ENCODE measurements at places on chromosomes 12 and 14.

- DNase-seq, result no peak
Measured at GRCh38 chr12:88662961-88663360, 82.7 kb upstream of the KITLG start.

- no peak for DNase-seq
Measured at GRCh38 chr12:127383281-127383680, 883.7 kb upstream of the TMEM132C start.

- no peak for DNase-seq
Measured at GRCh38 chr12:6538420-6539313, 4.3 kb downstream of the GAPDH start.

GRCh38 chr14:105939810-105940508, 413.6 kb downstream of the TMEM121 start:
- DNase-seq, result peak; percentile 7

DNA sequence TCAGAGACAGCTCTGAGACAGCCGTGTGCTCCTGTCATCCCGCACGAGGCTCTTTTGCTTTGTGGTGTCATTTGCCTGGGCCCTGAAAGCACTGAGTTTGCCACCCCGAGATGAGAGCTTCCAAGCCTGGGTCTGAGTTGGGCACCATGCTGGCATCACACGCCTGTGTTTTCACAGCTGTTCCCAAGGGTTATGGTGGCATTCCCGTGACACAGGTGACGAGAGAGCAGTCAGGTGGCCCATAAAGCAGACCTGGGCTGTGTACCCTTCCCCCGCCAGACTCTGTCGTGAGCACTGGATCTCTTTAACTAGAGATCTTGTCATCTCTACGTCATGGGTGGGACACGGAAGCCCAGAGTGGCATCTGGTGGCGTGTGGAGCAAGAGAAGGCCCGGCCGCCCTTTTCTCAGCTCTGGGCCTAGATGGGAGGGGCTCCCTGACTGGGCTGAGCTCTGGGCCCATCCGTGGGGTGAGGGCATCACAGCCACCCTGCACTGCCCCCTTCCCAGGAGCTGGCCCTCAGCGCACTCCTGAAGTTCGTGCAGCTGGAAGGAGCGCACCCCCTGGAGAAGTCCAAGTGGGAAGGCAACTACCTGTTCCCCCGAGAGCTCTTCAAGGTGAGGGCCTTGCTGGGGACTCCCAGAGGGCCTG, 2.6 kb downstream of the NOC4L start:
- DNase-seq, result no peak

- no peak for DNase-seq
Measured at GRCh38 chr12:26340649-26341048, 145.3 kb downstream of the SSPN start.

GRCh38 chr12:91982946-91983345, 162.7 kb downstream of the BTG1 start:
- DNase-seq, result no peak

- DNase-seq, result no peak
Measured at GRCh38 chr14:55427439-55427838, 13.0 kb downstream of the TBPL2 start.

DNA sequence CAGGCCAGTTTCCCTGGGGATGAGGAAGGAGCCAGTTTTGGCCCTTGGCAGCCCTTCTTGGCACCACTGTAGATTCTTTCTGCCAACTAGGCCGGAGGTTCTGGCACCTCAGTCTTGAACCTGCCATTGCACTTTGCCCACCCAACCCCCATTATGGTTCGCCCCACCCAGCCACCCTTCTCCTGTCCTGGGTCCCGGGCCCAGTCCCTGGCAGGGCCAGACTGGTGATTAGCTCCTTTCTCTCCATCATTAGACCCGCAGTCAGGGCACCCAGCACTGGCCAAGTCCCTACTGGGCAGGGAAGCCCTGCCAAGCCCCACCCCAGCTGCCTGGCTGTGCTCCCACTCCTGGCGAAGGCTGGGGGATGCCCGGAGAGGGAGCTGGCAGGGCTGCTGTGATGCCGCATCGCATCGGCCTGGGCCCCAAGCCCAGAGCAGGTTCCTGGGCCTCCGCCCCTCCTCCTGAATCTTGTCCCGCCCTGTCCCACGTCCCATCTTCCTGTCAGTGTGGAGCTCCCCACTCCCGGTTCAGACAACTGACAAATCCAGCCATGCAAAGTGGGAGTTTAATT, 9.8 kb downstream of the FAM222A start:
- peak; percentile 88 for DNase-seq

- DNase-seq, result no peak
Measured at GRCh38 chr14:89422952-89423345, 5.9 kb upstream of the FOXN3 start.

DNA sequence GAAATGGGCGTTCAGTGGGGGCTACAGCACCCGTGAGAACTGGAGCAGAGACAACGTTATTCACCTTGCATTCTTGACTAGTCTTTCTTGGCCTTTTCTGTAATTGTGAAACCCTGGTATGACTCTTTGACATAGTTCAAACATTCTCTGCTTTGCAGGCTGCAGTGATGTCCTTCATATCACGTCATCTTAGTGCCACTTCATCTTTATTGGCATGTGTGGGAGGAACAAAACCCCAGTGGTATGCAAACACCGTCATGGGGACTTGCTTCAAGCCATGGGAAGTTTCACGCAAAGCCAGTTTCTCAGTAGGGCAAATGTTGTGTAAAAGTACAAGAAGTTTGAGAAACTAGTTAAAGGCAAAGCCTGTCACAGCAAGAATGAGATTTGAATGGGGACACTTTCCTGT, 20.2 kb upstream of the DUSP16 start:
- no peak for DNase-seq

DNA sequence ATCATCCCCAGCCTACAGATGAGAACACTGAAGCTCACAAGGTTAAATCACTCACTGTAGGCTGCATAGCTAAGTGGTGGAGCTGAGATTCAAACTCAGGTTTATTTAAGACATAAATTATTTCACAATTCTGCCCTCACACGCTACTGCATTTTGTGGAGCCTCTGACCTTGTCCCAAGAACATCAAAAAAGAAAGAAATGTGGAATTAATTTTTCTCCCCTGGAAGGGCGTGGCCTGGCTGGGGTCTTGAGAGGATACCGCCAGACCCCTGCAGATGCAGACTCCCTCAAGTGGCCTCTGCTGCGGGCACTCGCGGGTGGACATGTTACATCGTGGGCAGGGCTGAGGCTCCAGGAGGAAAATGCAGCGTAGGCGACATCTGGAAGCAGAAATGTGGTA, 40.6 kb downstream of the LTBP2 start:
- no peak for DNase-seq

DNA sequence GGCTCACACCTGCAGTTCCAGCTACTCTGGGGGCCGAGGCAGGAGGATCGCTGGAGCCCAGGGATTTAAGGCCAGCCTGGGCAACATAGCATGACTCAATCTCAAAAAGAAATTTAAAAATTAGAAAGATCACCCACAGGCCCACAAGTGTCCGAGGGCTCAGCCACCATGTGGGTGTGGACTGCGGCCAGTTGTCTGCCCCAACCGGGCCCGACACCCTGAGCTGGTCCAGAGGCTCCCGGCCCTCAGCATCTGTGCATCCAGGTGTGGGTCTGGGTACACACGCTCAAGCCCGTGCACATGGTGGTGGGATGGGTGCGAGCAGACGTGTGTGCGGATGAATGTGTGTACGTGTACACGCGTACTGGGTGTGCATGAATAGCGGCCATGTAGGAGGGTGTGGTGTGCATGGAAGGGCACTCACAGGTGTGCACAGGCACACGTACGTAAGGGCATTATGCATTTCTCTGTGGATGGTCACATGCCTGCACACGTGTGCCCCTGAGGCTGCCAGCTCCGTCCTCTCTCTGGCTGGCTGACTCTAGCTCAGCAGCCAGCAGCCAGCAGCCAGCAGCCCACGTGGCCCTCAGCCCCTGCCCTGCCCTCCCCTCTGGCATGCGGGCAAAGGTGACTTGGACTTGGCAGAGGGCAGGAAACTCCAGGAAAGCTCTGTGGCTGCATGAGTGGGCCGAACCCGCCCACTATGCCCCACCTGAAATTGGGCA, 23.3 kb upstream of the NUDT14 start:
- DNase-seq, result peak; percentile 81

DNA sequence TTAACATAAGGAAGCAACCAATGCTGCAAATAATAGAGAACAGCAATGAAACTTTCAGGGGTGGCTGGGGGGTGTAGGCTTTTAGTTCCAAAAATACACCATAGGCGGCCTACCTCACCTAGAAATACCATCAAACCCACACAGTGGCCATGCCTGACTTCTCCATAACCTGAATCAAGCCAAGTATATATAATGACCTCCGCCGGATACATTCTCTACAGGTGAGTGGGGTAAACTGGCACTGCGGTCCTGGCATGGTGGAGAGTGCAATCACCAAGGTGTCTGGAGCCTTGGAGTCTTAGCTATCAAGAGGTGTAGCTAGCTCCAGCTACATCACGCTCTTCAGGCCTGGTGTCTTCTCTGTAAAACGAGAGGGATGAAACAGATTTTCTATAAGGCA, 1.2 kb downstream of the ZBTB25 start:
- no peak for DNase-seq

GRCh38 chr12:123519141-123520001, 14.1 kb downstream of the RILPL1 start:
- peak; percentile 72 for DNase-seq

- DNase-seq, result no peak
Measured at GRCh38 chr14:102821252-102821651, 44.0 kb downstream of the TRAF3 start.

GRCh38 chr14:102629011-102629444, 36.6 kb downstream of the RCOR1 start:
- DNase-seq, result no peak

- DNase-seq, result no peak
Measured at GRCh38 chr14:95474486-95474885, 42.0 kb downstream of the SYNE3 start.

DNA sequence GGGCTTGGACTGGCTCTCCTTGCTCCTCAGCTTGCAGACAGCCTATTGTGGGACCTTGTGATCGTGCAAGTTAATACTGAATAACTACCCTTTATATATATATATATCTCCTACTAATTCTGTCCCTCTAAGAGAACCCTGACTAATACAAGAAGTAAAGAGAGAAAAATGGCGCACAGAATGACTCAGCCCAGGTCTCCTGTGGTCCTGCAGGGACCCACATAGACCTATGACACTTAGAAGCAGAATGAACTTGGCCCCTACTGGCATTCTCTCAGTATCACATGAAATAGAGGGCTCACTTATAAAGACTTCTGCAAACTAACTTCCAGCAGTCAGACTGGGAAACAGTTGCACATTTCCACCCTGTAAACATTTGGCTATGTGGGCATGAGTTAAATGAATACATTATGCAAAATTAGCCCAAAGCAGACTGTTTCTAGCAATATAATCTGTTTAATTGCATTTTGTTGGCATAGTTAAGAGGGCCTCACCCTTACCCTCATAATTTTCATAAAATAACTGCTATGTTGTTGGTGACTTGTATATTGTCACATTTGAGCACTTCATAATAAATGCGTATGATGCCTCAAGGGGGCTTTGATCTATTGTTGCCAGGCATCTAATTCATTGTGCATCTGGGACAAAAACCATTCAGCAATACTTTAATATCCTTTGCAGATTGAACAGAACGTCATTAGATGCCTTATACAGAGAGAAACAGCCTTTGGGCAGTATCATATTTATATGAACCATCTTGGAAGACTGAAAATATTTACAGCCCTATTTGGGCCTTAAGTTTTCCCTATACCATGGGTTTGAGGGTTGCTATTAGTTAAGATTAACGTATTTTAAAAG, 349.7 kb upstream of the DIO2 start:
- no peak for DNase-seq

- no peak for DNase-seq
Measured at GRCh38 chr12:5451251-5451650, 19.3 kb downstream of the NTF3 start.

GRCh38 chr14:104512061-104512460, 67.5 kb upstream of the C14orf180 start:
- no peak for DNase-seq

GRCh38 chr12:124115976-124116690, 143.1 kb downstream of the ZNF664 start:
- DNase-seq, result no peak

GRCh38 chr12:16347391-16348298, at the start of gene MGST1:
TSS of gene MGST1 (plus strand) at chr12:16347645. CDS start at chr12:16354253, 6,608 bp downstream.
- peak; percentile 18 for DNase-seq

- no peak for DNase-seq
Measured at GRCh38 chr14:75800792-75801191, 139.7 kb downstream of the TTLL5 start.

- DNase-seq, result no peak
Measured at GRCh38 chr14:98926801-98927200, 345.2 kb downstream of the BCL11B start.

Measured in heart left ventricle (tissue), 16 donors.